ENCODE measurements at places on chromosomes 1 and 21.

DNA sequence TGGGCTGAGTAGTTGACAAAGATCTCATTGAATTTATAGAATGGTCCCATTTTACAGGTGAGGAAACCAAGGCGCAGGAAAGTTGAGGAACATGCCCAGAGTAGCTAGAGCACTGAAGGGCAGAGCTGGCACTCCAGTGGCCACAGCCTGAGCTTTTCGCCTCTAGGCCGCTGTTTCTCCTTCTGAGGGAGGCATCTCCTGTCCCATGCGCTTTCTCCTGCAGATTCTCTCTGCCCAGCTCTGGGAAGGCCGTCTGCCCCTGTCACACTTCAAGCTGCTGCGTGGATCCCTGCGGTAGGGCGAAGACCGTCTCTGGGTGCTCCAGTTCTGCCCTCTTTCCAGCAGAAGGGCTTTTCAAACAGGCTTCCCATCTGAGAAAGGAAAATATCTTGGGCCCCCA is 159.9 kb downstream of the ACTL8 start:
- DNase-seq: no peak

GRCh38 chr1:77283701-77284425 is 2.0 kb downstream of the AK5 start:
- DNase-seq: no peak

GRCh38 chr1:42365118-42365517 is 15.5 kb upstream of the RIMKLA start:
- no peak for DNase-seq

DNA sequence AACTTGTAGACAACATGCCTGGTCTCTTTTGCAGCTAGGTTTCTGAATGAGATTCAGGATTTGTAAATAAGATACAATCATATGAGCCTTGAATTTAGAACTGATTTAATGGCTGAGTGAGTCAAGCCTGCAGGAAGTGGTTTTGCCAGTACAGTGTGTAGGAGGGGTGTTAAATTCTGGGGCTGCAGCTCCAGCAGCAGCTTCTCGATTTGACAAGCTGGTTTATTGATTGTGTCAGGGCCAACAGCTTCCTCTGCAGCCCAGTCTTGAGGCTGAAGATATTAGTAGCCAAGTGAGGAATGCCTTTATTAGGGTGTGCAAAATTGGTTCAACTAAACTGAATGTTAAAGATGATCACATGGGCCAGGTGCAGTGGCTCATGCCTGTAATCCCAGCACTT is 11.5 kb upstream of the PLA2G5 start:
- DNase-seq: peak; percentile 30

DNA sequence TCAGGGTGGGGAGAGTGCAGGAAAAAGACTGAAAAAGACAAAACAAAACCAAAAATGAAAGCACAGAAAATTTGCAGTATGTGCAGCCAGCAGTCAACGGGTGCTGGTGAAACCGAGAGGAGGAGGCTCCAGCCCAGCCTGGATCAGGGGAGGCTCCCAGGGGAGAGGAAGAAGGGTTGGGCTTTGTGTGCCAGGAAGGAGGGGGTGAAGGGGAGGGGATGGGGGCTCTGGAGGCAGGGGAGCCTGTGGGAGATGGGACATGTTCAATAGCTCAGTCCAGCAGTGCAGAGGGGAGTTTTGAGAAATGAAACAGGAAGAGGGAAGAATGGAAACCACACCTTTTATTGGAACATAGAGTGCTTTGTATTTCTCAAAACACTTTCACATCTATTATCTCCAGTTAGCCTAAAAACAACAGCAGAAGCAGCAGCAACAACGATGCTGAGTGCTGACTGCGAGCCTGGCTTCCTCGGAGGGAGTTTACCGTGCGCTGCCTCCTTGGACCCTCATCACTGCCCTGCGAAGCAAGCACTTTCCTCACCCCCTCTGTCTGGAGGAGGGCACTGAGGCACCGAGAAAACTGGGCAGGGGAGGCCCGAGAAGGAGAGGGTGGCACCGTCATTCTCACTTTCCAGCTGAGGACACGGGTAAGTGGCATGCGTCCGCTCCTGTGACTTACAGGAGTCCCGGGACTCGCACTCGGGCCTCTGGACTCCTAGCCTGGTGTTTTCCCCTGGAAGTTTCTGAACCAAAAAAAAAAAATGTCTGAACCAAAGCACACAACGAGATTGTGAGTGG is 62.9 kb downstream of the MDM4 start:
- DNase-seq: no peak

GRCh38 chr1:243507672-243508302 is 251.9 kb downstream of the SDCCAG8 start:
- DNase-seq: no peak

DNA sequence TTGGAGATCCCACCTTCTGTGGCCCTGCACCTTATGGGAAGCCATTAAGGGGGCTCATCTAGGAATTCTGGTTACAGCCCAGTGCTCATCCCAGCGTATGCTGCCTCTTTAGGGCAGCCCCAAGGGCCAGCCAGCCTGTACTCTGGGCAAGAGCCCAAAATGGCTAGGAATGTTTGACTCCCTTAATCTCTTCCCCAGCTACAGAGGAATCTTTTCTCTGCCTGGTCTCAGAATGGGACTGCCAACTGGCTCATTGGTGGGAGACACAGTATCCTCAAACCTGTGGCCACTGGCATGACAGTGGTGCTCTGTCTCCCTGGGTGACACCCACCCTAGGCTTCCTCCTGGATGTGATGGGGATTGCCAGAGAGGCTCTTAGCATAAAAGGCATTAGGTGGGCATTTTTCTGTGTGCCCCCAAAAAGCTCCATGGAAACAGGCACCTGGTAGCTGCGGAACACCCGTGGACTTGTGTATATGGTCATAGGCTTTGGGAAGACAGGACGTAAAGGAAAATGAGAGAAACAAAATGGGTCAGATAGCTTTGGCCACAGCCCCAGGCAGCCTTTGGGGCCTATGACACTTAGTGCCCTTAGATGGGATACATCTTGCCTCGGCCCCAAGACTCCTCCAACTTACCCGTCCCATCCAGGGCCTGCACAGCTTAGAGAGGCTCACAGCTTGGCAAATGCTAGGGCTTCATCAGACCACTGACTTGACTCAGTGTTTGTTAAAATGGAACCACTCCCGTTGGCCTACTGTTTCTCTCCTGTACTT is 6.9 kb downstream of the TMEM81 start:
- DNase-seq: no peak

DNA sequence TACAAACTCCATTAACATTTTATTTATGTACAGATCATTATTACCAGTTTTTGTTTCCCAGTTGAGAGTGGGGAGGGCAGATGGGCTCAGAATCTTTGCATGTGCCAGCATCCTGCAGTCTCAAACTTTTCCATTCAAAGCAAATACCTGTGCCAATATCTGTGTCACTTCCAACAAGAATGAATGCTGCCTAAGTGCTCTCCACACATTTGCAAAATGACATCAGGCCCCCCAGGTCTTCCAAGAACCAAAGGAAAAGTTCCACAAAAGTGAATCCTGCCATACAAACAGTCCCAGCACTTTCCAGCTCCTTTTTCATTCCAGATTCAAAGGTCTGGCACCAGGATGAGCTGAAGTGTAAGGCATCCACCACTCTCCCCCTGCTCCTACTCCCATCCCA is 1.7 kb upstream of the TIE1 start:
- no peak for DNase-seq

DNA sequence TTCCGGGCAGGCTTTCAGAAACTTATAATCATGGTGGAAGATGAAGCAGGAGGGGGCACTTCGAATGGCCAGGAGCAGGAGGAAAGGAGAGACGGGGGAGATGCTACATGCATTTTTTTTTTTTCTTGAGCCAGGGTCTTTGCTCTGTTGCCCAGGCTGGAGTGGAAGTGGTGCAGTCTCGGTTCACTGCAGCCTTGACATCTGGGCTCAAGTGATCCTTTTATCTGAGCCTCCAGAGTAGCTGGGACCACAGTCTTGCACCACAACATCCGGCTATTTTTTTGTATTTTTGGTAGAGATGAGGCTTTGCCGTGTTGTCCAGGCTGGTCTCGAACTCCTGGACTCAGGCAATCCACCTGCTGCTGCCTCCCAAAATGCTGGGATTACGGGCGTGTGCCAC is 61.6 kb downstream of the SELENOF start:
- DNase-seq: no peak

DNA sequence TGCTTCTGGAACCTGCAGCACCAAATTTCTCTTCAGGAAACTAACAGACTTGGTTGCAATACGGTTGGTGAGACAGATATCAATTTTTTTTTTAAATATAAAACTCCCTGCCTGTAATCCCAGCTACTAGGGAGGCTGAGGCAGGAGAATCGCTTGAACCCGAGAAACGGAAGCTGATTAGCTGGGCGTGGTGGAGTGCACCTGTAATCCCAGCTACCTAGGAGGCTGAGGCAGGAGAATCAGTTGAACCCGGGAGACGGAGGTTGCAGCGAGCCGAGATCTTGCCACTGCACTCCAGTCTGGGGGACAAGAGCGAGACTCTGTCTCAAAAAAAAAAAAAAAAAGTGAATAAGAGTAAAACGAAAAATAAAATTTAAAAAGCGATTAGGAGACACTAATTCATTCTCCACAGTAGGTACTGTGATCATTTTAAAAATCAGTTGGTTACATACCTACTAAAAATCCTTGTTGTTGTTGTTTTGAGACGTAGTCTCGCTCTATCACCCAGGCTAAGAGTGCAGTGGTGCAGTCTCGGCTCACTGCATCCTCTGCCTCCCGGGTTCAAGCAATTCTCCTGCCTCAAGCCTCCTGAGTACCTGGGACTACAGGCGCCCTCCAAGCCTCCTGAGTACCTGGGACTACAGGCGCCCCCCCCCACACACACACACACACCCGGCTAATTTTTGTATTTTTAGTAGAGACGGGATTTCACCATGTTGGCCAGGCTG is 796 bp upstream of the RBM8A start:
- DNase-seq: no peak

GRCh38 chr1:202697038-202697437 is 13.2 kb downstream of the SYT2 start:
- no peak for DNase-seq

- DNase-seq: no peak
These were observed 80.2 kb downstream of the LMX1A start for GRCh38 chr1:165276314-165276713.

- DNase-seq: no peak
These were observed 15.7 kb downstream of the S100A16 start for GRCh38 chr1:153597206-153597605.

DNA sequence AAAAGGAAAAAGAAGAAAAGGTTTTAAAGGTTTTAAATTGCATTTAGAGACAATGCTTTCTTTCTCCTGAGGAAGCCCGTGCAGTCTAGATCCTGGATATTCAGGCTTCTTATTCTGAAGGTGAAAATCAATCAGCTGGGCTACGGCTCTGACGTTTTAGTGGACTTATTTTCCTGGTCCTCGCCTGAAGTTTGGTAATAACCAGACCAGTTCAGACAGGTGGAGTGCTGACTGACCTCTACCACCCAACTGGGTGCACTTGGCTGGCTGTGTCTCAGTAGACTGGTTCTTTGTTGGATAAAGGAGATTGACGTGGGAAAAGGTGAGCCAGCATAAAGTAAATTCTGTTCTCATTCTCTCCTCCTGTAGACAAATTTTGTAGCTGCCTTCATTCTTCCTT is 7.2 kb upstream of the ATP1A1 start:
- no peak for DNase-seq

GRCh38 chr1:23872421-23872820 is 4.3 kb upstream of the FUCA1 start:
- DNase-seq: no peak

- no peak for DNase-seq
These were observed 119.4 kb downstream of the PRDM16 start for GRCh38 chr1:3188150-3188971.

GRCh38 chr1:51345300-51345687 is 14.9 kb upstream of the TTC39A start:
- no peak for DNase-seq
